ENCODE measurements at places on chromosomes 3 and 15.

- no peak for DNase-seq
Observed at GRCh38 chr3:80855482-80855881, 906.0 kb downstream of the GBE1 start.

- no peak for DNase-seq
Observed at GRCh38 chr3:189393598-189393997, 221.8 kb downstream of the TPRG1 start.

GRCh38 chr3:76222201-76222600 lies 436.9 kb upstream of the ZNF717 start:
- DNase-seq = no peak

GRCh38 chr3:49714728-49715550 lies 4.5 kb downstream of the AMIGO3 start:
- DNase-seq = no peak

DNA sequence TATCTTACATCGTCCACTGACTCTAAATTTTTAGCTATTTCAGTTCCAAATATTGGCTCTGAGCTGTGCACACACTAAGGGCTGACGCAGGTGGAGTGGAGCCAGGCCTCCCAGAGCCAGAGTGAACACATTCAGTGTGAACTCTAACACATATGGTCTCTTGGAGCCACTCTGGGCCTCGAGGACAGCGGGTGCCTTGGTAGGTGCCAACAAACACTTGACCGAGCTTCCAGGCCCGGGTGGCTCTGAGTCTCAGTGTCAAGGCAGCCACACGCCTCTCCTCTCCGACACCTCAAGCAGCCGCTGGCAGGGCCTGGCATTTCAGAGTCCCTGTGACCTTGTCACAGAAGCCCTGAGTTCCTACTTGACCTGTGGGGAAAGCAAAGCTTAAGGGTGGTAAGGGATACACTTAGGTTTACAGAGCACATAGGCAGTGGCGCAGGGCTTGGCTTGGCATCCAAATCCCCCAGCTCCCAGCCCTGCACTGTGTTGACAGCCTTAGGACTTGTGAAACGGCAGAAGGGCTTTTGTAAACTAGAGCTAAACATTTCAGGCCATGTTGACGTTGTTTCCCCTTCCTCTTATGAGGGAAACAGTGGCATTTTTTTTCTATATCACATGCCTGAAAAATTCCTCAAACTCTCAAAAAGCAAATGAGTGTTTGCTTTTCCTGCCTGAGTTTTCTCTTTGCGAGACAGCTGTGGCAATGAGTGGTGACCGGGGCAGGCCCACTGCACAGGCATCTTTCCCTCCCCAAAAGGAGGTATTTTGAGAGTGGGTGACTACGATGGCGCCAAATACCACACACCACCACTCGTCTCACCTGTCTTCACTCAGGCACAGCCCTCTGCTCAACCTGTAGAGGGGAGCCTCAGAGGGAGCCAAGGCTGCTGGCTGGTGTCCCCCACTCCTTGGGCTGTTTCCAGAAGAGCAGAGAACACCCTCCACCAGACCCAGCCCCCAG lies 60.8 kb downstream of the DAPK2 start:
- peak; percentile 98 for DNase-seq

DNA sequence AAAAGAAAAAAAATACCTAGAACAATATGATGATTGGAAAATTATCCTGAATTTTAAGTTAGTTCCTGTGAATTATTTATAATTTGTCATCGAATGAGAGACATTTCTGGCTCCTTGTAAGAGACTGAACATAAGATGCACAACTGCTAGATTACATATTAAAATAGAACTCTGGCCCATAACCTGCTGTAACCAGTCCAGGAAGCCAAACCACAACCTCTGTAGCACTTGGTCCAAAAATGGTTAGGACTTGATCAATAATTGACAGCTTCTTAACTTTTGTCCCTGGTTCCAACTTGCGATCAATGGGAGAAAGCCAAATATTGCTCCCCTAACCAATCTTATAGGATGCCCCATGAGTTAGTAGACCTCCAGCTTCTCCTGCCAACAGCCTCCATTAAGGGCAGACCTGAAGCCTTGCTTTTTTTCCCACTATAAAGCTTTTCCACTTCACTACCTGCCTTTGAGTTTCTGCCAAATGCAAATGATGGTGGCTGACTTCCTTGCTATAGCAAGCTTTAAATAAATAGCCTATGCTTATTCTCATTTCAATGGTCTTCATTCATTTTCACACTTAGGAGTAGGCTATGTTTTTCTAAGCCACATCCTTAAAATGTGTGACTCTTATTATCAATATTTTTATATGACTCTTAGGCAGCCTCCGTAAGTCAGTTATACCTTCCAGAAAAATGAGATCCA lies 224.0 kb upstream of the ARHGEF26 start:
- no peak for DNase-seq

DNA sequence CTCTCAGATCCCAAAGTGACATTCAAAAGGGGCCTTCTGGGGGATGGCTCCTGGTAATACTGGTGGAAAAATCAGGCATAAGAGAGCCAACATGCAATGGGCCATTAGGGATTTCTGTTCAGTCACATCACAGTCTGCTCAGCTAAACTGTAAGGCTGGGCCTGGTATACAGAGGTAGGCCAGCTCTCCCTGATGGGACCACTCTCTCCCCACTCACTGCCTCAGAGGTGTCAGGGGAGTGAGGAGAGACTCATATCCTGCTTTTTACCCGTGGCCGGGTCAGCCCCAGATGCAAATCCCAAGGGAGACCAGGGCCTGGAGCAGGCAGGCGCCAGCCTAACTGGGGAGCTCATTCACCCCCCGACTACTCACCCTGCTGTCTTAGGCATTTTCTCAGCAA lies 48.1 kb upstream of the TPM1 start:
- no peak for DNase-seq

- no peak for DNase-seq
Observed at GRCh38 chr3:113096188-113096892, 105.6 kb downstream of the GTPBP8 start.

DNA sequence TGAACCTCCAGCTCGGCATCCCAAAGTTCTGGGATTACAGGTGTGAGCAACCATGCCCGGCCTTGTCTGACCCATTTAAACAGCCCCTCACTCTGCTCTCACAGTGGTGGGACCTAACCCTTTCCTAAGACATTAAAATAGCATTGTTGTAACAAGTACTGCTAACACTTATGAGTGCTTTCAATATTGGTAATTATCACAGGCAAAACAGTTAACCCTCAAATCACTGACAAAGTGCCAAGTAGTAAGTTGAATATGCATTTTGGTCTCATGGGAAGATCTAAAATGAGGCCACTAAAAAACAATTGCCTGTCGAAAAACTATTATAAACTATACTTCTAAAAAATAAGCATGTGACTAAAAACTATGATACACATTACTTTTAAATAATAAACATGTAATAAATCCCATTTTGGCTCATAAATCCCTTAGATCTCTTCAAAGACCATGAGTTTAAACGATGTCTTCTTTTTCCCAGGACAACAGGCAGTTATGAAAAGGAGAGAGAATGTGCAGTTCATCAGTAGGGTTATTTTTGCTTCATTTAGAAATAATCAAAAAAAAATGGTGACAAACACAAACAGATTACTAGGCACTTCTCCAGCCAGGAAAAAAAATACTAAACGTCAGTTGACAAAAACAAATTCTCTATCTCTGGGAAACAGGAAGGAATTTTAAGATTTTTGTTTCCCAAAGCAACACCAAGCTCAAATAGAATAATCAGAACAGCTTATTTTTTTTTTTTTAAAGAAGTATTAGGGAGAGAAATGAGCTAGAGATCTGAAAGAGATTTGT lies 95.4 kb downstream of the RFTN1 start:
- DNase-seq = no peak

- DNase-seq = peak; percentile 48
Observed at GRCh38 chr3:69855436-69856162, 116.3 kb downstream of the MITF start.

GRCh38 chr3:5974630-5975322 lies 787.3 kb downstream of the EDEM1 start:
- no peak for DNase-seq

GRCh38 chr3:184380627-184381260 lies 890 bp downstream of the CHRD start:
- DNase-seq = no peak

- DNase-seq = no peak
Observed at GRCh38 chr3:84439476-84439875, 519.3 kb upstream of the CADM2 start.

GRCh38 chr3:78978037-78978436 lies 789.8 kb downstream of the ROBO1 start:
- no peak for DNase-seq

- no peak for DNase-seq
Observed at GRCh38 chr3:10523561-10523960, 18.2 kb upstream of the ATP2B2 start.

DNA sequence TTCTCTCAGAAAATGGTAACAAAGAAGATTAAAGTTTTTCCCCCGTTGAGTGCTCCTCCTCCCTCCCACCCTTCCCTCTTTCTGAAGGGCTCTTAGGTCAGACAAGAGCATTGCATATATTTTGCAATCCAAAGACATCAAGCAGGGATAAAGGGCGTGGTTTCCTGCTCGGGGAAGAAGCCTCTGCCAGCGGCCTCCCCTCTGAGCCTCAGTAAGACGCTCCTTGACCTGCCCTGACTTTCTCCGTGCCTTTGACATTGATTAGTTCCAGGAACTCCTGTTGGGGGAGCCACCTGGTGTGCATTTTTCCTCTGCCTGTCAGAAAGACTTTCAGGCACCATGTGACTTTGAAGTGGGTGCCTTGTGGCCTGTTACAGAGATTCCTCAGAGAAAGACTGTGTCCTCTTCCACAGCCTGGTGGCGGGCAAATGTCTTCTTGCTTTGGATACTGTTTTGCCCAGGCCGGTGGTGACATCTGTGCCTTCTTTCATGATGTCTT lies 87.2 kb upstream of the TBL1XR1 start:
- no peak for DNase-seq

DNA sequence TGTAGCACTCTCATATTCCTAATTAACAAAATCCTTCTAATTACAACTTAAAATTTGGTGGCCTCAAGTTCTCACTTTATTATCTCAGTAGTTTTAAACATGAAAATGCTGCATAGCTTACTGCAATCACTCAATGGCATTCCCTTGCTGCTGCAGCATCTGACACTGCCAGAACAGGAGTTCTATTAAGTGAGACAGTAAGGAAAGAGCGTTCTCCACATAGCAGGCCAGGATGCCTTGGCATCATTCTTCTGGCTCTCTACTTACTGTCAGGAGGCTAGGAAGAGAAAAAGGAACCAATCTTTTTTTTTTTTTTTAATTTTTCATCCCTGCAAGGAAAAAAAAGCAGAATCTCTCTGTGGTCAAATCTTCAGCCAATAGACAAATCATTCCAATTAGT lies 3.2 kb downstream of the CNBP start:
- DNase-seq = no peak

GRCh38 chr3:78455712-78456433 lies 1311.9 kb downstream of the ROBO1 start:
- peak; percentile 1 for DNase-seq

DNA sequence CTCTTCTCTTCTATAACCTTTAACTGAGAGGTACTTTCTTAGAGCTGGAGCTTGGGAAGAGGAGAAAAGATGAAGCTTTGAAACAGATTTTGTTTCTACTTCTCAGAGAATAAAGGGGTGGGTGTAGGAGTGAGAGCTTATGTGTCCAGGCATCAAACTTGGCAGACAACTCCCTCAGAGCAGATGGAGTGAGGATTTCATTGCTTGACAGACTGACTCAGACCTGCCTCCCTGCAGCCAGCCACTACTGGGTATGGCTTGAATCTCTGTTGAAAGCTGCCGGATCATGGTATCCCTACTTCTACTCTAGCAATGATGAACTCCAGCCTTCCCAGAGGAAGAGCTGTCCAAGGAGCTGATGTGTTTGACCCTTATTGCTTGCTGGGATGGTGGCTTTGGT lies 36.7 kb downstream of the SYN2 start:
- DNase-seq = peak; percentile 97

DNA sequence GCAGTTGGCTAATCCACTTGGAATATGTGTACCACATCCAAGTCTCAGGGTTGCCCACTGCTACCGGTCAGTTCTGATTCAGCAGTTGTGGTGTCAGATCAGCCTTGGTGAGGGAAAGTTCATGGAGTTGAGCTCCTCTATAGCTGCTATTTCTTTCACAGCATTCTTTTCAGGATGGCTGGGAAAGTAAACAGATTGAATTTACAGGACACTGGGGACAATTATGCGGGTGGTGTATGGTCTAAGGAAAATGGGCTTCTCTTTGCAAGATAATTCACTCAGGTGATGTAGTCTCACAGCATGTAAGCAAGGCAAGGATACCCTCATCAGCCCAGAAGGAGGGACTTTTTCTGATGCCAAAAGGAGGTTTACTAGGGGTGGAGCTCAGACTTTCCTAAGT lies 249.9 kb downstream of the DOCK3 start:
- no peak for DNase-seq

DNA sequence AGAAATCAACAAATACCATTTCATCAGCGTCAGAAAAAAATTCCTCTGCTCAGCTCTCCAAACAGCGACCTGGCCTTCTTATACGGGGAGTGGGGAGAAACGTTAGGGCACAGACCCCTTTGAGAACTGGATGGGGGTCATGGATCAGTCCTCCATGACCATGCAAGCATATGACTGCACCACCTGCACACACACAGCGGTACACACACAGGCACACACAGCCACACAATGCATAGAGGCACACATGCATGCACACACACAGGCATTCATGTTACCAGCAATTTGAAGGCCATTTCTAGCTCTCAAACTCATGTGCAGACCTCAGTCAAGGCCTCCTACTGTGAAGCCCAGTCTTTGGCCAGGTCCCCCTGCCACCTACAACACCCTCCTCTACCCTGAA lies 50.2 kb downstream of the SLC41A3 start:
- no peak for DNase-seq

DNA sequence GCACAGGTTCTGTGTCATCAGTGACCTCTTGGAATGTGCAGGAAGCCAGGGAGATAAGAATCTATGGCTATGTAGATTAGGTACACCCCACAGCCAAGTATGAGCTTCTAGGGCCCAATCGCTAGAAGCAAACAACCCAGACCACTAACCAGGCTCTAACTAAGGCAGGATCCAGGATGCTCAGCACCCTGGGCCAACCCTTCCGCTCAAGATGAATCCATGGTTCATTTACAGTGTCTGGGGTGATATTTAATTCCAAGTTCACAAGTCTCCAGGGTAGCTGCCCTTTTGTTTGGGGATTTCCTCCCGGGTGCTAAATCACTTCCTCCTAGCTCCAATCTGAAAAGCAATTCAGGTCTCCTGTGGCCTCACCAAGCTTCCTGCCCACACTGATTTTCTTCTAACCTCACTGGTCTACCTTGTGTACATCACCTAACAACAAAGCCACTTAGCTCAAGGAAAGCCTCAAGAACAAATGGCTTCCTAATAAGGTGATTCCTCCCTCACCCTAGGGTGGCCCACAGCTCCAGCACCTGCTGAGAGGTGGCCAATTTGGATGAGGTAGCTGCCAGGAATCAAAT lies 2.4 kb downstream of the EHD4 start:
- DNase-seq = no peak

- no peak for DNase-seq
Observed at GRCh38 chr3:14631687-14632441, 19.7 kb upstream of the CCDC174 start.

GRCh38 chr3:66493458-66494099 lies 7.2 kb downstream of the LRIG1 start:
- no peak for DNase-seq
